ENCODE measurements at places on chromosomes 16 and 17. TPM values are rescaled to one million over a fixed set of nuclear protein-coding genes. Genes with fewer than 3 reads are reported as not detected.

DNA sequence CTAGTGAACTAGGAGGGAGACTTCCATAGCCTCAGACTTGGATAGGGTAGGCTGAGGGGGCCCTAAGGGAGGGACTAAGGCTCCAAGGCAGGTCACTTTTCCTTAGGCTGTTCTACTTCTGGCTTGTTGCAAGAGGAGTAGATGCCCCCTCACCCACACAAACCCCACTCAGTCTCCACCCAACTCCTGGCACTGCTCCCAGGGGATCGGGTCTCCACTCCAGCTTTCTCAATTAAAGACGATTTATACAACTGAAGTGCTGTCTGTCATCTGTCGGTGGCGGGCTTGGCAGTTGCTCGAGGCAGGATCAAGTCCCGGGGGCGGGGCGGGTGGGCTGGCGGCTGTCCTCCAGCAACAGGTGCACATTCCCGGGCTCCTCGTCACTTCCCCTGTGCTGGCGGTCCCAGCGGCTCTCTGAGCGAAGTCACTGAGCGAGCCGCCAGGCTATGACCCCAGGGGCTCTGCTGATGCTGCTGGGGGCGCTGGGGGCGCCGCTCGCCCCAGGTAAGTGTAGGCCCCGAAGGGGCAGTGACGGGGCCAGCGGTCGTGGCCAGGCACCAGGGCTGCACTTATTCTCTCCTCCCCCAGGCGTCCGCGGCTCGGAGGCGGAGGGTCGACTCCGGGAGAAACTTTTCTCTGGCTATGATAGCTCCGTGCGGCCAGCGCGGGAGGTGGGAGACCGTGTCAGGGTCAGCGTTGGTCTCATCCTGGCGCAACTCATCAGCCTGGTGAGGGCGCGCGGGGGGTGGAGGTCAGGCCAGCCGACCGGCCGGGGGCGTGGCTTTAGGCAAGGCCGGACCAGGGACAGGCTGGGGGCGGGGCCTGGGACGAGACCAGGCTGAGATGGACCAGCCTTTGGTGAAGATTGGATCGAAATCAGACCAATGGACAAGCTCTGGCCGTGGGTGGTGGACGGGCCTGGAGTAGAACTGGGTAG, at the start of gene CHRNB1:
Gene CHRNB1 (plus strand): TSS at position 380 of the 937 bp plus-strand sequence. CDS start 67 bp downstream, at position 447.
- peaks cover 12% of the 10 kb centered on the region for H3K4me1 ChIP-seq
- H3K27ac ChIP-seq: peak within 1 kb of the TSS; percentile 47
- no peaks in the 10 kb centered on the region for H3K36me3 ChIP-seq
- H3K4me3 ChIP-seq: peak within 1 kb of the TSS; percentile 66
- no peak for DNase-seq
- no peaks in the 10 kb centered on the region for H3K27me3 ChIP-seq

DNA sequence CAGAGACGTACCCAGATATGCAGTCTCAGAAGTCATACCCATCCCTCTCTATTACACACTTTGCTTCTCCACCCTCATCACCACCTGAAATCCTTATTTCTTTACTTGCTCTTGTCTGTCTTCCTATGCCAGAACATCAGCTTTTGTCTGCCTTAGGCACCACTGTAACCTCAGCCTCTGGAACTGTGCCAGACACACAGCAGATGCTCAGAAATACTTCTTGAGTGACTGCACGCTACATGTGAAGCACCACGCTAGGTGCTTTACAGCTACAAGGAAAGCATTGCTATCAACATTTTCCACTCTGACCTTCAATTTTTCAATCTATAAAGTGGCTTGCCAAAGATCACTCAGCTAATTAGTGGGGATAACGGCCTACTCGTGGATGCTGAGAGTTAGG, 226.8 kb downstream of the CHD9NB start:
- H3K27me3 ChIP-seq: no peaks in the 10 kb centered on the region
- no peaks in the 10 kb centered on the region for H3K36me3 ChIP-seq
- H3K4me1 ChIP-seq: no peaks in the 10 kb centered on the region
- H3K4me3 ChIP-seq: no peak overlapping the region
- no peak overlapping the region for H3K27ac ChIP-seq

DNA sequence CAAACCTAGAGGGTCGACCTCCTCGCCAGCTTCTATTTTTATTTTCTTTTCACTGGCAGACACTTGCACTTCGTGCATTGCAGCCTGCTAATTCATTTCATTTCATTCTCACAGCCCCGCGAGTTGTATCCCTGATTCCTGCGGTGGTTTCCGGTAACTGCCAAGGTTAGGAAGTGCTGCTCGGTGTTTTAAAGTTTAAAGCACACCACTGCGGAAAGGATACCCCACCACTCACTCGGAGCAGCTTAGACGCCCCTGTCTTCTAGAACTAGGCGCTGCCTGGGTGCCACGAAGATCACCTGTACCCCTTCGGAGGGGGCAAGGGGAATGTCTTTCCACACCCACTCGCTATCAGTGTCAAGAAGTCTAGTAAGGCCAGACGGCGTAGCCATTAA, 509 bp downstream of the CNEP1R1 start:
- H3K36me3 ChIP-seq: peaks cover 3% of the 10 kb centered on the region
- no peaks in the 10 kb centered on the region for H3K27me3 ChIP-seq
- H3K27ac ChIP-seq: no peak overlapping the region
- H3K4me1 ChIP-seq: no peaks in the 10 kb centered on the region
- DNase-seq: peak; percentile 54

DNA sequence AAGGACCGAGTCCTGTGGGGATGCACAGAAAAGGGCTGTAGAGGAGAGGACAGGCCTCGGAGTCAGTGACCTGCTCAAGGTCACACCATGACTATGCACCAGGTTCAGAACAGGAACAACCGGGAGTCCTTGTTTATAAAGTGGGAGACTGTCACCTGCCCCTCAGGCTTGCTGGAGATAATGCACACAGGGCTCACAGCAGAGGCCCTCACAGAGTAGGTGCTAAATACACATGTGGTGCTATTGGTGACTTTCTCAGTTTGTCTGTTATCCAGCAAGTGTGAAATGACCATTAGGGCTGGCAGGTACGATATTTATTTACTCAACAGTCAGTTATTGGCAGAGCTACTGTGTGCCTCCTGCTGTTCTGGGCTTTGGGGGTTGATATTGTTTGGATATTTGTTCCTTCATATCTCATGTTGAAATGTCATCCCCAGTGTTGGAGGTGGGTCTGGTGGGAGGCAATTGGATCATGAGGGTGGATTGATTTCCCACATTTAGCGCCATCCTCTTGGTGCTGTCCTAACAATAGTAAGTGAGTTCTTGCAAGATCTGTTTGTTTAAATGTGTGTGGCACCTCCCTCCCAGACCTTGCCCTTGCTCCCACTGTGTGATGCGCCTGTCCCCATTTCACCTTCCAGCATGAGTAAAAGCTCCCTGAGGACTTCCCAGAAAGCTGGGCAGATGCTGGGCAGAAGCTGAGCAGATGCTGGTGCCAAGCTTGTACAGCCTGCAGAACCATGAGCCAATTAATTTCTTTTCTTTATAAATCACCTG, 162.1 kb upstream of the MPHOSPH6 start:
- H3K27ac ChIP-seq: no peak overlapping the region
- no peak for DNase-seq
- H3K4me1 ChIP-seq: no peaks in the 10 kb centered on the region
- no peak overlapping the region for H3K4me3 ChIP-seq
- H3K36me3 ChIP-seq: no peaks in the 10 kb centered on the region
- no peaks in the 10 kb centered on the region for H3K27me3 ChIP-seq

DNA sequence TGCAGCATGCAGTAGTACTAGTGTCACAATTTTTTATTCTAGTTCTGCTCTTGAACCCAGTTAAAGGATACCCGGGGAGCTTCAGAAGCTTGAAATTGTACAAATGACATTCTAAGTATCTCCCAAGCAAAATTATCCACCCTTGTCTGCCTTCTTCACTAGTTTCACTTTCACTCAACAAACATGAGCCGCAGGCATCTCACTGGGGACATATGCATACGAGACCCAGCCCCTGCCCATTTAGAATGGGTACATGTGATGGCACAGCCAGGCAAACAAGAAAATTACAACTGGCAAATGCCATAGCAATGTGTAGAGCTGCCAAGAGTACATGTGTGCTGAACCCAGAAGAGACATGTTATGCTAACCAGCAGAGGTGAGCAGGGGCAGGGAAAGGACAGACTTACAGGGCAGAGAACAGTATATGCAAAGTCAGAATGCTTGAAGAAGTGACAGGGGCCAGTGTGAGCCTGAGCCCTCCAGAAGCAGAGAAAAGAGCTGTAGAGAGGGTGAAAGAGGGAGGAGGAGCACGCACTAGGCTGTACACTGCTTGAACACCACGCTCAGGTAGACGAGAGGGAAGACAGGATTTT, 8.3 kb downstream of the GINS2 start:
- H3K27ac ChIP-seq: no peak overlapping the region
- H3K4me3 ChIP-seq: no peak overlapping the region
- H3K36me3 ChIP-seq: peaks cover 40% of the 10 kb centered on the region
- no peaks in the 10 kb centered on the region for H3K4me1 ChIP-seq

GRCh38 chr17:17403899-17404576, 72.8 kb upstream of the MED9 start:
- H3K4me1 ChIP-seq: 0 out of 2 replicates have a peak, but pooled peaks cover 3% of the 10 kb centered on the region
- no peaks in the 10 kb centered on the region for H3K36me3 ChIP-seq
- DNase-seq: no peak
- no peaks in the 10 kb centered on the region for H3K27me3 ChIP-seq
- no peak overlapping the region for H3K4me3 ChIP-seq

DNA sequence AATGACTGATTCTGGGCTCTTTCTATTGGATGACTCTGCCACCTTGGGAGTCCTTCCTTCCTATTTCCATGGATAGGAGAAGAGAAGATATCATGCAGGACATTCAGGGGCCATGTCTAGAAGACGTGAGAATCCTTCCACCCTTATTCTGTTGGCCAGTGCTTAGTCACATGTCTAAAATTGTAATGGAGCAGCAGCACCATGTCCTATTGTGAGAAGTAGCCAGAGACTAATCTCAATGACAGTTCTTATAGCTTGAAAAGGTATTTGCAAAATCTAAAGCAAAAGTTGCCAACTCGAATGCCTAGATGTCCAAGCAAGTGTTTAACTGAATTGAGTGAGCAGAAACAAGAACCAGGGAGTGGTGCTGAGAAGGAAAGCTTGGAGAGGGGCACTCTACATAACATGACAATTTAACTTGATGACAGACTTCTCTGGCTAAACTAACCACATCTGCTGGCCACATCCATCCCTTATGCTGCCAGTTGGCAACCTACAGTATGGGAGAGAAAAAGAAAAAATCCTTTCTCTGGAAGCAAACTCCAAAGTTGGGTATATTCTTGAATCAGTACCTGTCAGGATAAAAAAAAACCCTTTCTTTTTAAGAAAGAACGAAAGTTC, 225.7 kb downstream of the CDH13 start:
- H3K36me3 ChIP-seq: no peaks in the 10 kb centered on the region
- H3K4me1 ChIP-seq: no peaks in the 10 kb centered on the region
- H3K27me3 ChIP-seq: no peaks in the 10 kb centered on the region
- H3K27ac ChIP-seq: no peak overlapping the region
- H3K4me3 ChIP-seq: no peak overlapping the region

- DNase-seq: no peak
- no peak overlapping the region for H3K4me3 ChIP-seq
- H3K36me3 ChIP-seq: no peaks in the 10 kb centered on the region
- no peak overlapping the region for H3K27ac ChIP-seq
These were observed 50.3 kb upstream of the TBX2 start for GRCh38 chr17:61349350-61349749.

GRCh38 chr16:55325080-55325447, 1.1 kb downstream of the IRX6 start:
- H3K27me3 ChIP-seq: peaks cover 73% of the 10 kb centered on the region
- peaks cover 7% of the 10 kb centered on the region for H3K4me1 ChIP-seq
- no peak for DNase-seq
- no peak overlapping the region for H3K27ac ChIP-seq
- peak overlapping the region; percentile 55 for H3K4me3 ChIP-seq

DNA sequence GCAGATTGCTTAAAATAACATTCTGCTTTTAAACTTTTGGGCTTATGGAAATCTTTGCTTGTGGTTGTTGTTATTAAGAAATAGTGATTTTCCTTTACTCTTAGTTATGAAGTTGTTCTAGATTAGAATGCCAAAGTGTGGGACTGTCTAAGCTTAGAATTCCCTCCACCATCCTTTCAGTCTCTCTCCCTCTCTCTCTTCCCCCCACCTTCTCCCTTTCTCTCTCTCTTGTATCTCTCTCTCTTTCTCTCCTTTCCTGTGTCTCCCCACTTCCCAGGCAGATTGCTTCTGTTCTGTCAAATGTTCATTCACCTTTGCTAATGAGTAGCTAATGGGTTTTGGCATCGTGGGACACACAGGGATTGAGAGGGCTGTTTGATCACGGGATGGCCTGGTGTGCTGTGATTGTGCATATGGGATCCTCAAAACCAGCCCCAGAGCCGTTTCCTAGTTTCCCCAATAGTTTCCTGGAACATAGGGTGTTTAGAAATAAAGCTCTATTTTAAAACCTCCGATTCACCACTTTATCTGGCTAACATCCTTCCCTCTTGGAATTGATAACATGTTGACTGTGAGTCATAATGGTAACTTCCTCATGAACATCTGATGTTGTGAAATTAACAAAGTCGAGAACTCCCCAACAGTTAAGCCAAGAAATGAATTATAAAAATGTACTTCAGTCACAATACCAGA, 502.6 kb downstream of the TMEM114 start:
- H3K27me3 ChIP-seq: no peaks in the 10 kb centered on the region
- no peak overlapping the region for H3K27ac ChIP-seq
- H3K36me3 ChIP-seq: no peaks in the 10 kb centered on the region
- no peaks in the 10 kb centered on the region for H3K4me1 ChIP-seq

DNA sequence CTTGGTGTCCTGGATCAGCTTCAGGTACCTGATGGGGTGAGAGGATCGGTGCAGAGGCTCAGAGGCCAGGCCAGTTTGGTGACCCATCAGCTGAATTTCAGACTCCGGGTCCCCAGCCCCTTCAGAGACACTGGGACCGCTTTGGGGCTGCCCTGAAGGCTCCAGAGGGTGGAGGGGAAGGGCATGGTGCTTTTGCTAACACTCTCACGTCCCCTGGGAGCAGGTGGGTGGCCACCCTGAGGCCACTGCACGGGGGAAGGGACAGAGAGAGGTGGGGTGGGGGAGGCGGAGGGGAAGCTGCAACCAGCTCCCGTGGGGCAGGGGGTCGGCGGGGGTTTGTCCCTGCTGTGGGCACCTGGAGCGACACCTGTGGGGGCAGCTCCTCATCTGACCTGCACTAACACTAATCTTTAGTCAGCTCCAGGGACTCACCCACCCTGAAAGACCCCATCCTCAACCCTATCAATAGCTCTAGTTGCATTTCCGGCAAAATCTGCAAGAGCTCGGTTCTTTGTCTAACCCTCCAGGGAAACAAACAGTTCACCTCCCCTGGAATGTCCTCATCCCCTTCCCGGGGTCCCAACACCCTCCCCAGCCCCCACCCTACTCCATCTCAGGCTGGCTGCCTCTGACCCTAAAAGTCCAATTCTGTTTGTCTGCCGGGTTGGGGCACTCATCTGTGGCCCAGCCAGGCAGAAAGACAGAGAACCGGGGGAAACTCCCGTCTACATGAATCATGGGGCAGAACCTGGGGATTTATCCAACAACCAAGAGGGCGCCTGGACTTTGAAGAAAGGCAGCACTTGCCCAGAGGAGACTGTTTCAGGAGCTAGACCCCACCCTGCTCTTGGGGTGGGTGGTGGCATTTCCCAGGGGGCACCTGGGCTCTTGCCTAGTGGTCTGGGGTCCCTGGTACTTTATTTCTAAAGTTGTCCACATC, 91.9 kb upstream of the CBX4 start:
- H3K27me3 ChIP-seq: no peaks in the 10 kb centered on the region
- H3K4me1 ChIP-seq: peaks cover 41% of the 10 kb centered on the region
- no peak overlapping the region for H3K27ac ChIP-seq
- H3K36me3 ChIP-seq: no peaks in the 10 kb centered on the region
- no peak for DNase-seq

Gene OR2C1
- not detected for total RNA-seq

Gene TBL3
- 65.8 TPM for total RNA-seq

Gene HOXB8
- total RNA-seq: not detected

Gene CLDN6
- 793 TPM for total RNA-seq

All from H1 (cell line).